Stimulated activated CD4-positive, alpha-beta T cell treated with anti-CD3 and anti-CD28 coated beads, Interleukin-4, amount 100 ng/mL, for 1 hour (primary cell): ENCODE measurements at places on chromosomes 13 and 19.

GRCh38 chr19:36973021-36973843 is 57.1 kb downstream of the ZNF568 start:
- peak; percentile 76 for DNase-seq

- no peak for DNase-seq
These were observed 37.5 kb upstream of the ZNRF4 start for GRCh38 chr19:5417495-5418436.

DNA sequence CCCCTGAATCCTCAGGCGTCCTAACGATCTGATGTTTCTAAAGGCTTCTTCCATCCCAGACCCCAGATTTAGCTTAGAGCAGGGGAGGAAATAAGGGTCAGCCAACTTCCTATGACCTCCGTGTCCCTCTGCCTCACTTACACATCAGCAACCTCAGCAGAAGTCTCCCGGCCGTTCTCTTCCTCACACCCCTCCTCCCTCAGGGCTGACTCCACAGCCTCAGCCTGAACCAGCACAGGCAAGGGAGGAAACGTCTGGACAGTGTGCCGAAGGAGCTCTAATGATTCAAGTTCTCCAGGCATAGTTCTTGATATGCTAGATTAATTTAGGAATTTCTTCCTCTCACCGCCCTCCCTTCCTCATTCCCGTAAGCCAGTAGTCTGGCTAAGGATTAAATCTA is 121.4 kb downstream of the NUFIP1 start:
- no peak for DNase-seq

DNA sequence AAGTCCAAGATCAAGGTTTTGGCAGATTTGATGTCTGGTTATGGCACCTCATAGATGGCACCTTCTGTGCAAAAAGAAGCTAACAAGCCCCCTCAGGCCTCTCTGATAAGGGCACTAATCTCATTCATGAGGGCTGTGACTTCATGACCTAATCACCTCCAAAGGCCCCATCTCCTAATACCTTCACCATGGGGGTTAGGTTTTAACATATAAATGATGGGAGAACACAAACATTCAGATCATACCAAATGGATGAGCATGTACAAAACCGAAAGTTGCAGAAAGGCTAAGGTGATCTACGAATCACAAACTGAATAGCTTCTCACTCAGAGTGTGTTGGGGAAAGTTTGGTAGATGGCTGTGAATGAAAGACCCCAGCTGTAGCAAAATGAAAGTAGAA is 217.4 kb downstream of the TBC1D4 start:
- DNase-seq, result no peak

GRCh38 chr19:28066161-28066560 is 1146.8 kb downstream of the UQCRFS1 start:
- no peak for DNase-seq

- no peak for DNase-seq
These were observed 82.4 kb downstream of the RYR1 start for GRCh38 chr19:38515896-38516295.

DNA sequence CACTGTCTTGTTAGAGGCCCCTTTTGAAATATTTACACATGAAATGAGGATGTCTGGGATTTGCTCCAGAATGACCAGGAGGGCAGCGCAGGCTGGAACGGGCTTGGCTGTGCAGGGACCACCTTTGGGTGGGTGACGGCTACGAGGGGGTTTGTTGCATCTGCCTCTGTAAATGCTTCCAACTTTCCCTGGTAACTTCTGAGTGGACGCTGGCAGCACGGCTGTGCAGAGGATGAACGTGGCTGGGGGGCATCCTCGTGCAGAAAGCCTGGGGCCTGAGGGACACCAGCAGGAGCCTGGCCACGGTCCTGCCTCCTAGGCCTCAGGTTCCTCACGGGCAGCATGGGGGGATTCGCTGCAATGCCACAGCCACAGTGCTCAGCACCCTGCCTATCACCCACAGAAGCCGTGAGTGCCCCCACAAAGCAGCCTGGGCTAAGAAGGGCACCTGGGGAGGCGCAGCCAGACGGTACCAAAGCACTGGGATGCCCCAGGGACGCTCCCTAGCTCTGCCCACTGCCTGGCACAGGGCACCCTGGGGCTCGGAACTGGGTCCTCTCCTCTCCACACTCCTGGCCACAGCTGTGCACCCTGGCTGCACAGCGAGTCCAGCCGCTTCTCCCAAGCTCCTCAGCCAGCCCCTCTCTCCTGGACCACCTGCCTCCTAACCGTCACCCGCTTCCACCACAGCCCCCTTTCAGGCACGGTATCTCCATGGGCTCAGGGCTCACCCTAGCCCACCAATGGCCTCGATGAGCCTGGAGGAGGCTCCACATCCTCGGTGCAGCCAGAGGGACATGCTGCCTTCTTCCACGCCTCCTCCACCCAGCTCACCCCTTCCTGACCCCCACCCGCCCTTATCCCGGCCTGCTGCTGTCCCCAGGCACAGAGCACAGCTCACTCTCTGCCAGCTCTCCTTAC is 44.5 kb downstream of the MLLT1 start:
- DNase-seq, result no peak

DNA sequence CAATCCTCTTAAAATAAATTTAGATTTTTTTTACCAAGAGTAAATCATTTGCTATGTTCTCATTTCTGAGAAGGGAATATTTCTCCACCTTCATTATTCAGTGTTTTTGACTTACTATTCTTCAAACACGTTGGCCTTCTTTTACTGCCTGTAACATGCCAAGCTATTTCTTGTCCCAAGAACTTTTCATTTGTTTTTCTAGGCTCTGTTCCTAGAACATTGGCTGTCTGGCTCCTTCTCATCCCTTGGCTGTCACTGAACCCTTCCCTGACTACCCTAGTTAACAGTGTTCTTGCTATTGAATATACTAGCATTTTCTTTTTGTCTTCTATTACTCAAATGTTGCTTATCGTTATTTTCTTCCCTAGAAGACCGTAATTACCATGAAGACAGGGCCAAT is 248.1 kb downstream of the ITGBL1 start:
- no peak for DNase-seq

DNA sequence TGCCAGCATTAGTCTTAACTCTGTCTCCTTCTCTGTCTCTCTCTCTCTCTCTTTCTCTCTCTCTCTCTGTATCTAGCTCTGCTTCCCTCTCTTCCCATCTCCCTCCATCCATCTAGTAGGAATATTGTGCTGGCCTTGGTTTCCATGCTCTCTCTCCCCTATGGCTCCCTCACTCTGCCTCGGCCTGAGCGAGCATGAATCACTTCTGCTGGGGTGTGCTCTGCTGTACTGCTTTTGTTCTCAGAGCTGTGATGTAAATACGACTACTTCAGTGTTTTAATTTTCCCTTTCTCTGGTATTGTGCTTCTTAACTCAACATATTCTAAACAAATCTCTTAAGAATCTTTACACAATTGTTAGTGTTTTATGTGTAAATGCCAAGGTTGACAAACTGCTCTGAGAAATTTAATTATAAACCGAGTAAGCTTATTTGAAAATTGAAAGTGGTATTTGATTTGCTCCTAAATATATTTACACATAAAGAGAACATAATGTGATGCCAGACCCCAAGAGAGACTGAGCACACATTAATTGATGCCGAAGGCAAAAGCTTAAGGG is 211.5 kb upstream of the KL start:
- DNase-seq, result no peak

GRCh38 chr13:44191504-44192171 is 182.0 kb upstream of the SERP2 start:
- peak; percentile 15 for DNase-seq

DNA sequence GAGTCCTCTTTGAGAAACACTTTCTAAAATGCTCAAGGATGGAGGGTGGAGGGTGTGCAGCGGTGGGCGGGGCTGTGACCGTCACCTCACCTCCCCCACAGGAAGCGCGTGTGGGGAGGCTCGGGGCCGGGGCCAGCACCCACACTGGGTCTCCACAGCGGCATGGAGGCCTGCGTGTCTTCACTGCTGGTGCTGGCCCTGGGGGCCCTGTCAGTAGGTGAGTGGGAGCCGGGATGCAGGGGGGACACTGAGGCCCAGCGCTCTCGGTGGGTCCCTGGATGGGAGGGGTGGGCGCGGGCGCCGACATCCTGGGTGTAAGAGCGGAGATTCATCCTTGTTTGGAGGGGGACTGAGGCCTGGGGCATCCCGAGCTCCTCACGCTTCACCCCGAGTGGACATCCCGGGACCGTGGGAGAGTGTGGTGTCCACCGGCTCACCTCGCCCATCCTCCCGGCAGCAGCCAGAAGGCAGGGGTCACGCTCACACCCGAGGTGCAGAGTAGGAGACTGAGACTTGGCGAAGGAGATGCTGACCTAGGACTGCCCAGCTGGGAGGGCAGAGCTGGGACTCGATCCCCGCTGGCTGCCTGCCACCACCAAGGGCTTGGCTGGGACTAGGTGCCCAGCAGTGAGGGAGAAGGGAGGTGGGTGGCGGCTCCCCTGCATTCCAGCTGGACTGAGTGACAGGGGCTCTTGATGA is at the start of gene GZMM:
TSS of gene GZMM (plus strand) at position 144 of the 699 bp plus-strand sequence. CDS start at position 163, 19 bp downstream.
- DNase-seq, result peak; percentile 72

- DNase-seq, result no peak
These were observed 75.5 kb downstream of the DPRX start for GRCh38 chr19:53707278-53707677.

- DNase-seq, result peak; percentile 42
These were observed 714 bp downstream of the PLPP2 start for GRCh38 chr19:290372-291005.

GRCh38 chr13:30499338-30499737 is 33.6 kb upstream of the HMGB1 start:
- DNase-seq, result no peak

DNA sequence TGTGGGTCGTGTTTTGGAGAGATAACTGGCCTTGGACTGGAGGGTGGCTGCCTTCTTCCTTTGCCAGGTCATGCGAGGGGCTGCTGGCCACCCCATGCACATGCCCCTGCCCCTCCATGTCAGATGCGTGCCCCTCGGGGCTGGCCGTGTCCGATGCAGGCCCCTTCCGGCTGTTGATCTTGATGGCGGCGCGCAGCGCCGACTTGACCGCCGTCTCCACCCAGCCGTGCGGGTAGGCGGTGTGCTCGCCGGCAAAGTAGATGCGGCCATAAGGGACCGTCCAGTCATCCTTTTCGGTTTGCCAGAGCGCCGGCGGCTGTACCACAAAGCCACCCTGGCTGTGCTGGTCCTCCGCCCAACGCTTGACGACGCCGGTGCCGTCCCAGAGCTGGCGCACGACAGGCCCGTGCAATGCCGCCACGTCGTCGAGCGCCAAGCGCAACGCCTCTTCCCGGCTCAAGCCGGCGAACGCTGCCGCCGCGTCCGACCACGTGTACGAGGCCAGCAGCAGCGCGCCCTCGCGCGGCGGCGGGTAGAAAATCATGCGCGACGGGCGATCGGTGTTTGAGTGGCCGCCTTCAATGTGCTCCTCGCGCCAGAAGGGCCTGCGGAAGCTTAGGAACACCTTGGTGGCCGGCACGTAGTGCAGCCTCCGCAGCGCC is 6.9 kb downstream of the IL4I1 start:
- DNase-seq, result peak; percentile 76

- peak; percentile 97 for DNase-seq
These were observed 774 bp upstream of the PPP2R1A start for GRCh38 chr19:52188822-52189734.

GRCh38 chr13:48163061-48163460 is 68.2 kb upstream of the MED4 start:
- DNase-seq, result no peak

- no peak for DNase-seq
These were observed 1.5 kb downstream of the CCDC106 start for GRCh38 chr19:55649268-55650125.

DNA sequence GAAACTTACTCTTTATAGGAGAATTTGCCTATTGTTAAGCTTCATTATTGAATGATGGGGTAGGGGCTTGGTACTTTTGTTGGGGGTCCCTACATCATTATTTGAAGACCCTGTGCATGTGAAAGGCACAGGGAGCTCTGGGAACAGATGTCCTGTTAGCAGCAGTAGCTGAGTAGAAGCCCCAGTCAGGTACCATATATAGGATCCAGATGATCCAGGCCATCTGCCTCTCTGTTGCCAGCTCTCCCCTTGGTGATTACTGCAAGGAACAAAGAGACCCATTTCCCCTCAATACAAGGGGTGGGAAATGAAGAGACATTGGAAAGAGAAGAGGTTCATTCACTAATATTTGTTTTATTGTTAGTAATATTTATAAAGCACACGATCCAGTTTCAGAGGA is 4.4 kb upstream of the MTMR6 start:
- DNase-seq, result no peak

- DNase-seq, result no peak
These were observed 183.2 kb downstream of the TUBA3C start for GRCh38 chr13:18998389-18998788.

- no peak for DNase-seq
These were observed 54.0 kb downstream of the KCNRG start for GRCh38 chr13:50069261-50069660.
